Stimulated activated CD4-positive, alpha-beta T cell treated with anti-CD3 and anti-CD28 coated beads, Interleukin-12 subunit alpha, Interleukin-12 subunit beta, amount 100 ng/mL, for 48 hours (primary cell): ENCODE measurements at places on chromosomes 2 and 18.
A peak's percentile ranks its signal among the peaks of the same experiment; 100 is the strongest.

GRCh38 chr2:35294636-35295263 lies 1060.8 kb upstream of the CRIM1 start:
- DNase-seq = no peak

GRCh38 chr2:127650785-127651380 lies 4.9 kb downstream of the GPR17 start:
- DNase-seq = no peak

GRCh38 chr2:17317439-17317976 lies 200.7 kb downstream of the RAD51AP2 start:
- DNase-seq = no peak

- peak; percentile 93 for DNase-seq
Measured at GRCh38 chr2:3223080-3223923, 154.3 kb downstream of the EIPR1 start.

DNA sequence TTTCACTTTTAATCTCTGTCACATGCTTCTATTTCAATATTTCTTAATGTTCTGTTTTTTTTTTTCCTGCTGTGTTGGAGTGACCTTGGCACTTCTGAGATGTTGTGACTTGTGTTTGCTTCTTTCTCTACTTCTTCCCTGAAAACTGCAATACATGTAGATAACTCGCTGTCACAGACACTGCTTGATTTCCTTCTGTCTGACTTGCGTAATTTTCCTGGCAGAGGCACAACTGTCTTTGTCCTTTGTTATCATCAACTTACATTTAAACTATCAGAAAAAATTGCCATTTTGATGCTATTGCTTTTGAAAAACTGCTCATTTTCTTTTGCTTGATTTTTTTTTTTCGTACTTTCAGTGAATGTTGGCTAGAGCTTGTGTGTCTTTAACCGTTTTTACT lies 69.0 kb downstream of the BABAM2 start:
- no peak for DNase-seq

DNA sequence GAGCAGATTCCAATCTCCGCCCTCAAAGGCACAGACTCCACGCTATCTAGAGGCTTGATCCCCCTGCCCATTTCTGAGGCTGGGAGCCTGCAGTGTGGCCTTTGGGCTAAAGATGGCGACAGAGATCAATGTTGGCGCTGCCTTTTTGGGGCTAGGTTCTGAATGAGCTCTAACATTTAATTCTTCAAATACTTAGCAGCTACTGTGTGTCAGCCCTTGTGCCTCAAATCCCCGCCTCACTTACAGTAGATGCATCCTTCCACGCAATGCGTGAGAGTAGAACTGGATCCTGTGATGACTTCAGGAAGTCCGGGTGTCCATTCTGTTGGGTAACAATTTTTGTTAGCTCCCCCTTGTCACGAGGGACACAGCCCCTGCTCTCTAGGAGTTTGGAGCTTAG lies 12.4 kb downstream of the IL1F10 start:
- peak; percentile 70 for DNase-seq

DNA sequence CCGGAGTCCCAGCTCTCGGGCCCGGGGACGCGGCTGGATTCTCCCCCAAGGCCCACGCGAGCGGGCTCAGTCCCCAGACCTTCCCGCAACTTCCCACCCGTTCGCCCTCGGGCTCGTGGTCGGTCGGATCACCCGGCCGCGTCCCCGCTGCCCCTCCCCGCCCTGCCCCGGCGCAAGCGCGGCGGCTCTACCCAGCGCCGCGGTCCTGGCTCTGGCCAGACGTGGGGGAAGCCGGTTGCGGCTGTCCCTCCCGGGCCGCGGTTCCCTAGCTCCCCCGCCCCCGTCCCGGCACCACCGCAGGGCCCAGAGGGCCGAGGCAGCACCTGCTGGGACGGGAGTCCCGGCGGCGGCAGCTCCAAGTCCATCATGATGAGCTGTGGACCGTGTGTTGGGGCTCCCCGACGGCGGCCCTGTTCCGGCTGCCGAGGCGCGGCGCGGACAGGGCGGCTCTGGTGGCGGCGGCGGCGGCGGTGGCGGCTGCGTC lies 276 bp downstream of the NFE2L2 start:
- peak; percentile 32 for DNase-seq

DNA sequence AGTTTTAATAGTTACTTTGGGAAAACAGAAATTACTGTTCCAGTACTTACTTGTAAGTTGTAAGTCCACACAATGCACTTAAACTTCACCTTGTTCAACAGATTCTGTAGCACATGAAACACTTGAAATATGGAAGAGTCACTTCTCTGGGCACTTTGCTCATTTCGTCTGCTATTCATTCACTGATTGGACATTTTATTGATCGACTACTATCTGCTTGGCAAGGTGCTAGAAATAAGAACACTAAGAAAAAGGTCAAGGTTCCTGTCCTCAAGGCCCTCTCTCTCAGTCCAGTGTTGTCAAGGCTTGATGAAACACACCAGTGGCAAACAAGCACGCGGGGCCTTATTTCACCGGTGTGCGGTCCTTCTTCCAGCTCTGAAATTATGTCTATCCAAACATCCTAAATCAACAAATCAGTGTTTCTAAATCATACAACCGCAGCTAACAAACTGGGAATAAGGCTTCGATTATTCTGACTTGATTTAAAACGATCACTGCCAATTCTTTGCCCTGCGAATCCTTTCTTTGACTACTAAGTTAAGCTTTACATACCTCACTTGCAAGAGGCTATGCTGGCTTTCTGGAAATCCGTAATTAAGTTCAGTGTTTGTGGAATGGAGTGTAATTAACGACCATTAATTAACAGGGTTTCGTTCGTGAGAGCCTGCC lies 780 bp upstream of the ITGAV start:
- DNase-seq = no peak

- no peak for DNase-seq
Measured at GRCh38 chr2:71849607-71850305, 297.9 kb downstream of the CYP26B1 start.

DNA sequence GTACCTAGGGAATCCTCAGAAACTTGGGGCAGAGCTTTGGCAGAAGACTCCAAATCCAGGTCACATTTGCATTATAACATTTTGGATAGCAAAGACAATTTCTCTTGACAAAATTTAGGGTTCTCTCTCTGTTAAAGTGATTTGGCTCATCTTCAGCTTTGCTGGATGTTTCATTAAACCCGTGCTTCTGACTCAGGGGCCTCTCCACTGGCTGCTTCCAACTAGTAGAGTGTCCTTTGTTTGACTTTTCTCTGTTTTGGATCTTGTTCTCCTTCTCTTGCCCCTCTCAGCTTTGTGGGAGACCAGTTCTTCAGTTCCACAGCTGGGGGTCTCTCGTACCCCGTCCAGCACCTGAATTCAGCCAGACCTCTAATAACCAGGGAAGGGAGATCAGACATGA lies 145.6 kb downstream of the PLCL1 start:
- DNase-seq = no peak

DNA sequence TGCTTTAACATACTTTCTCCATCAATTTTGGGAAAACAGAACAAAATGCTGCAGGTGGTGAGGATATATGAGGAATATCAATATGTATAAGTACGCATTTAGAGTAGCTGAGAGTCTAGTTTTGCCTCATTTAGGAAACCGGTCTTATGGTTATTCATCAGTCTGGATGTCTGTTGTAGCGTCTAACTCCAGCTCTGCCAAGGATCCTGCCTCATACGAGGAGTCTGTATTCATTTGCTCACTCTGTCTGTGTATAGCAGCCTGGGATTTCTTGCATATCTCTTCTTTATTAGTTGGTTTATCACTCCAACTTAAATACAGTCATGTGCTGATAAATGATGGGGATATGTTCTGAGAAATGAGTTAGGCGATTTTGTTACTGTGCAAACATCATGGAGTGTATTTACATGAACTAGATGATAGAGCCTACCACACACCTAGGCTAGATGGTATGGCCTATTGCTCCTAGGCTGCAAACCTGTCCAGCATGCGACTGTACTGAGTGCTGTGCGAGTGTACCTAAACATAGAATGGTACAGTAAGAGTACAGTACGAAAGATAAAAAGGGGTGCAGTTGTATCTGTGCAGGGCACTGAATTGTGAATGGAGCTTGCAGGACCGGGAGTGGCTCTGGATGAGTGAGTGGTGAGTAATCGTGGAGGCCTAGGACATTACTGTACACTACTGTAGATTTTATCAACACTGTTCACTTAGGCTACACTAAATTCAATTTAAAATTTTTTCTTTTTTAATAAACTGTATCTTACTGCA lies 148.1 kb downstream of the ZNF407 start:
- DNase-seq = no peak

DNA sequence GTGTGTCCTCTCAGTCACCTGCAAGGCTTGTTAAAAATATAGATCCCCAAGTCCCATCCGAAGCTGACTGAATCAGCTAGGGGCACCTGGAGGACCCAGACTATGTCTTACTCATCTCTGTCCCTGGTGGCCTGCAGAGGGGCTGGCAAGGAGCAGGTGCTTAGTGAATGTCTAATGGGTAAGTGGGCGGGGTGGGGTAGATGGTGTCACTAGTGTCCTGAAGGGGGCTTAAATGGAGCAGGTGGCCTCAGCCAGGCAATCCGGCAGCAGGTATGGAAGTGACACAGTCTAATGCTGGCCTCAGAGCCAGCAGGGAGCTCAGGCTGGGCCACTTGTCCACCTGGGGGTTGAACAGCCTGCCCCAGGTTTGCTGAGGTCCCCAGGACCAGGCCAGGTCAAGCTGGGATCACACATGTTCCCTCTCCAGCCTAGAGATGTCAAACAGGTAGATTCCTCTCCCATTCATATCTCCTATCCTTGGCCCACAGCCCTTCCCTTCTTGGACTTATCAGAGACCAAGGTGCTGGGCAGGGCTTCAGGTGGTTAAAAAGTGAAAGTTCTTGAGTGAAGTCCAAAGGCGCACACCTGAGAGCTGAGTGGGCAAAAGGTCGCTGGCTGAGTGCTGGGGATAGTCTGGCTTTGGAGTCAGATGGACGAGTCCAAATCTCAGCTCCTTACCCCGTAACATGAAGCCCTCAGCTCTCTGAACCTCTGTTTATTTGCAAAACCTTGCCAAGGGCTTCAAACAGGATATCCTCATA lies 1.7 kb downstream of the STEAP3 start:
- no peak for DNase-seq

- DNase-seq = no peak
Measured at GRCh38 chr18:75377258-75377657, 50.2 kb downstream of the SMIM21 start.

DNA sequence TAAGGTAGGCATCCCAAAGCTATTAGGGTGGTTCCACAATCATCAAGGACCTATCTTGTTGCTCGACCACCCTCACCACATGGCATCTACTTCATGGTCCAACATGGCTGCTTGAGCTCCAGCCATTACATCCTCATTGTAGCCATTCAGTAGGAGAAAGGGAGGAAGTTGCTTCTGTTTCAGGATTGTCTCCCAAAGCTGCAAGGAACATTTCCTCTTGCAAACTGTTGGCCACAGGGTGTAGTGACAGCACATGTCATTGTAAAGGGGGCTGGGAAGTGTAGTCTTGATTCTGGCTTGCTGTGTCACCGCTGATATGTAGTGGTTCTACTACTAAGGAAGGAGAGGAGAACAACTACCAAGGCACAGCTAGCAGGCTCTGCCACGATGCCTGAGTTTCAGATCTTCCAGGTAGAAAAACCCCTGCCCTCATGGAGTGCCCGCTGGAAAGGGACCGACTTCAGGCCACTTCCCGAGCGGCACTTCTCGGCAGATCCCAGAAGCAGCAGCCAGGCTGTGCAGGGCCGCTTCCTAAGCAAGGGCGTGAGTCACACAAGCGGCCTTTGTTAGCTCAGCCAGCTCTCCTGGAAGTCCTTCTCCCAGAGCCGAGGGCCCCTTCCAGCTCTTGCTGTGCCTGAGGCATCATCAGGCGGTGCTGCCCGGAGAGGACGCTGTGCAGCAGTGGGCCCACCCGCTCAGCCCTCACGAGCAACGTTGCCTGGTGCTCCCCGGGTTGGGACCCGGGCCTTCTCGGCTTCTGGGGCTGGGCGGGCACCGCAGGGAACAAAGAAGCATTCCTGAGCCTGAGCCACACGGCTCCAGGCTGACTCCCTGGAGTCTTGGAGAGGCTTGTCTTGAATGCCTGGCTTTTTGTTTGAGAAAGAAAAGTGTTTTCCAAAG lies 58.2 kb downstream of the HS6ST1 start:
- DNase-seq = no peak

GRCh38 chr2:41020358-41020757 lies 568.5 kb upstream of the SLC8A1 start:
- no peak for DNase-seq

DNA sequence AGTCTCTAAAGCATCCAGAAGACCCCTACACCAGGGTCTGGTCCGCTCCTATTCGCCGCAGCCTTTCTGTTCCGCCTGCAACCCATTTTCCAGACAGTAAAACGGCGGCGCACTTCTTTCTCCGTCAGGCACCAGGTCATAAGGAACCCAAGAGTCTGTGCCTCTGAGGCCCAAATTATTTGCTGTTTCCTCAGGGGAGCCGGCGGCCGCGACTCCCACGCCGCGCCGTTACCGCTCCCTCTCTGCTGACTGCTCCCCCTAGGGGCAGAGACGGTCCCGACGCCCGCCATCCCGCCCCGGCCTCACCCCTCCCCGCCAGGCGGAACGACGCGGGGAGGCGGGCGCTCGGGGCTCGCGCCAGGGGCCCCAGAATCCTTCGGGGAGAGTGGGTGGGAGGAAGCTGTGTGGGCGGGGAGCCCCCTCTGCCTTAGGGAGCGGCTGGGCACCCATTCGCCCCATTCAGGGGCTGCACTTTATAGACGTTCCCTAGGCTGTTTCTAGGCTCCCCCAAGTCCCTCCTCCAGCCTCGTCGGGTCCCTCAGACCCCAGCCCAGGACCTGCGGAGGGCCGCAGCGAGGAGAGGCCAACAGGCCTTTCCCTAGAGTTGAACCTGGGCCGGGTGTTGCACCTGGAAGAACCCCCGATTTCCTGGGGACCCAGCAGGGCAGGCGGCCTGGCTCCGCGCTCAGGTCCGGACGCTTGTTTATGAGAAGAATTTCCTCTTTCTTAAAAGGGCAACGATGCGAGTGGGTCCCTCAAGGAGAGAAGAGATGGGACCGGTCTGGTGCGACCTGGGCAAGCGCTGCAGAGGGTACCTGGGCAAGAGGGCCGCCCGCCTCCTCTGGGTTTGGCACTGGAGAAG lies 3.6 kb upstream of the CTDSP1 start:
- peak; percentile 87 for DNase-seq

- DNase-seq = no peak
Measured at GRCh38 chr2:42135381-42136312, 33.5 kb upstream of the EML4 start.

- no peak for DNase-seq
Measured at GRCh38 chr2:61117534-61117933, 44.5 kb upstream of the C2orf74 start.

DNA sequence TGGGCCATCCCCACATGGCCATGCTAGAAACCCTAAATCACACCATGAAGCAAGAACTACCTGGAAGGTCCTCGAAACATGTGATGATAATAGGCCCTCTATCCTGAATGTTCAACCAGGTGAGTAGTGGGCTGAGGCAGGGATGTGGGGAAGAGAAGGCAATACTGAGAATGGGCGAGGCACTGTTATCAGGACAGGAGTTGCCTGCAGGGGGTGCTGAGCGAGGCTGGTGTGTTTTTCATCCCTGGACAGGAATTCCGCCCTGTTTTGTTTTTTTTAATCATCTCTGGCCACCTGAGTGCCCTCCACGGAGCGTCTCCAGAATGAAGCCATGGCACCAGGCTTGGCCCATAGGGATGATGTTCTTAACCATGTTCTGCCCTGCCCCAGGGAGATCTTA lies 103.0 kb upstream of the SOX11 start:
- no peak for DNase-seq
